ENCODE measurements at places on chromosomes 1 and 21.

DNA sequence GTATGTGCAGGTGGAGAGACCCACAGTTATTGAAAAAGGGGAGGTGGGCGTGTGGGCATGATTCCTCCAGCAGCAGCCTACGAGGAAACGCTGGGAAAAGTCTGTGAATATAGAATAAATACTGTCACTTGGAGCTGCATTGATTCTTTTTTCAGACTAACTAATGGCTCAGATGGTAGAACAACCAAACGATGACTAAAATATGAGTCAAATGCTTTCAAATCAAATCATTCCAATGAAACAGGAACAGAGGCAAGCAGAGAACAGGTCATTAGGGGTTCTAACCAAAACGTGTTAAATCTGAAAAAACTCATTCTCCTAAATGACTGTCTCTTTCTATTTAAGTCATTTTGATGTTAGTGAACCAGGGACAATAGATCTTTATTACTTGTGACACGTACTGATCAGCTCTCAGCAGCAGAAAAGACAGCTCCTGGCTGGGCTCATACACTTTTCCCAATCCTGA is 35.1 kb upstream of the SEC16B start:
- no peak for DNase-seq

GRCh38 chr1:112889052-112889768 is 66.8 kb downstream of the SLC16A1 start:
- no peak for DNase-seq

DNA sequence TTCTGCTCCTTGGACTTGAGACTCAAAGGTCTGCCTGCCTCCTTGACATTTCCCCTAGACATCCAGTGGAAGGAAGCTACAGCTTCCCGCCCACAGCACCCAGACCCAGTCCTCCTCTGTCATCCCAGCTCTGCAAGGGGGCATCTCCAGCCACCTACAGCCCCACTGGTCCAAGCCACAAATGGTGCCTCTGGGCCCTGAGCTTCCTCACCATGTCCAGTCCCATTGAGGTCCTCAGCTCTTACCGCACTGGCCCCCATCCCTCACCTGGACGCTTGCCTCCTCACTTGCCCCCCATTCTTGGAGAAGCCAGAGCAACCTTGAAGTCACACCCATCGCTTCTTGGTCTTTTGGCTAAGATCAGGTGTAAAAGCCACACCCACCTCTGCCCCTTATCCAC is 13.2 kb downstream of the PODN start:
- DNase-seq: no peak

DNA sequence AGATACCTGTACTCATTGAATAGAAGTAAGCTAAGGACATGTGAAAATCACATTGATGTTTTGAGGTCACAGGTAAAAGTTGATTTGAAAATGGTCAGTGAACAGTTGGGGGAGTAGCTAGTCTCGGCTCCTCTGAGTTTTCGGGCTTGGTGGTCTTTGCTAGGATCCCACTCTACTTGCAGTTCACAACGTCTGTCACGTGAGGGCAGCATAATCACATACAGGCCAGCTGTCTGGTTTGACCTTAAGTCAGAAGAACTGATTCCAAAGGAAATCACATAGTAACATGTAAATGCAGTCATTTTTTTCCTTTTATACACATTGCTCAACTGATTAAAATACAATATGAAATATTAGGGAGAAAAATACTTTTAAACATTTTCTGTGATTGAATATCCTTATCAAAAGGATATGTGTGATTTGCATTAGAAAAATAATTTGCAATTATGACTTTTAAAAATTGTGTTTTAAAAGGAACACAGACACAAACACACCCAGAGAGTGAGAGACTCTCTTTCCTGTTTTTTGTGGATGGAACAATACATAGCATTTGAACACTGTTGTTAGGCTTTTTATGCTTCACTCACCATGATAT is 21.8 kb upstream of the PDC start:
- peak; percentile 71 for DNase-seq

DNA sequence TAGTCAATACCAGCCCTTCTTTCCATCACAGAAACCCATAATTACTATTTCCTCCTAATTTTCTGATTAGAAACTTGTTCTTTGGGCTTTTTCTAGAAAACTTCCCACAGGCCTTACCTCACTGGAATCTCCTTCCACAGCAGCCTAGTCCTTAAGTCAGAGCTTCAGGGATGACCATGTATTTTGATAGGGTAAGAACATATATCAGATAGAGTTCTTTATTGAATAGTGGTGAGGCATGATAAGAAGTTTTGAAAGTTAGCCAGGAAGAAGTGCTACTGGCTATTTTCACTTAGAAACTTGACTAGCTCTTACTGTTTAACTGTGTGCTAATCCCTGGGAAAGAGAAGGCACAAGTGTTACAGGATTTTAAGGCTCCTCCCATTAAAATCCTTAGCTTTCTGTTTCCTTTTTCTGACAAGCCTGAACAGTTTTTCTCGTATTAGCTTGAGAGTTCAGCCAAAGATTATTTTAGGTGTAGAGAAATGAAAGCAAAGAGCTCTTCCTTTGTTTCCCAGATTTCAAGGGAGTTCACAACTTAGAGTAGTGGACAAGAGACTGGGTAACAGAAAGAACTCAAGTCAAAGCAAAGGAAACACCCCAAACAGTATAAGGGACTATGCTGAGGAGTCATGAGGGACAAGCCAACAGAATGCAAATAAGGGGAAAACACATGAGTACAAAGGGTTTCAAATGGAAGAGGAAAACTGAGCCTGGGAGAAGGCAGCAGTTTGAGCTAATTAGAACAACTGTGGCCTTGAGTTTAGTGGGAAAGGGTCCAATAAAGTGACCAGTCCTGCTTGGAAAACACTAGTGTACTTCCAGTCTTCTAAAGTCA is 37.2 kb upstream of the AIM2 start:
- DNase-seq: no peak

DNA sequence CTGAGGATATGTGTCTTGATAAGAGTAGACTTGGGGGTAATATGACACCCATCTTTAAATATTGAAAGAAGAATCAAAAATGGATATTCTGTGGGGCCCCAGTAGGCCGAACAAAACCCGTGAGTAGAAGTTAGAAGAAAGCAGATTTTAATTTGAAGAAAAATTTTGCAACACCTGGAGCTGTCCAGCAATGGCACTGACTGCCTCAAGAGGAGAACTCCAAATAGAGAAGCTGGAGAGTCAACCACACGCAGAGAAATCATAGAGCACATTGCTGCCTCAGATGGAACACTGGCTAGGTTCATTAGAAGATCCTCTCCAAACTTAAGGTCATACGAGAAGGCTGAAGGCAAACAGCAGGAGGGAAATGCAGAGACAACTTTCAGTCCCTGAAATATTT is 6.8 kb downstream of the NHLH1 start:
- no peak for DNase-seq
